ENCODE measurements at places on chromosomes 5 and 9.

- H3K27me3 ChIP-seq: no peaks in the 10 kb centered on the region
- H3K4me1 ChIP-seq: peaks cover 23% of the 10 kb centered on the region
- no peak overlapping the region for H3K4me3 ChIP-seq
- DNase-seq: no peak
- peaks cover 9% of the 10 kb centered on the region for H3K36me3 ChIP-seq
- no peak overlapping the region for H3K27ac ChIP-seq
These were observed 599.3 kb upstream of the TLE4 start for GRCh38 chr9:78972303-78972999.

GRCh38 chr9:16207161-16207560, 654.3 kb downstream of the CCDC171 start:
- peaks cover 5% of the 10 kb centered on the region for H3K36me3 ChIP-seq
- peak; percentile 45 for DNase-seq
- peaks cover 6% of the 10 kb centered on the region for H3K27me3 ChIP-seq
- no peak overlapping the region for H3K4me3 ChIP-seq

- no peaks in the 10 kb centered on the region for H3K27me3 ChIP-seq
- H3K4me1 ChIP-seq: peaks cover 38% of the 10 kb centered on the region
- DNase-seq: no peak
- H3K36me3 ChIP-seq: no peaks in the 10 kb centered on the region
- no peak overlapping the region for H3K4me3 ChIP-seq
These were observed 49.0 kb downstream of the PTTG1 start for GRCh38 chr5:160470437-160471361.

DNA sequence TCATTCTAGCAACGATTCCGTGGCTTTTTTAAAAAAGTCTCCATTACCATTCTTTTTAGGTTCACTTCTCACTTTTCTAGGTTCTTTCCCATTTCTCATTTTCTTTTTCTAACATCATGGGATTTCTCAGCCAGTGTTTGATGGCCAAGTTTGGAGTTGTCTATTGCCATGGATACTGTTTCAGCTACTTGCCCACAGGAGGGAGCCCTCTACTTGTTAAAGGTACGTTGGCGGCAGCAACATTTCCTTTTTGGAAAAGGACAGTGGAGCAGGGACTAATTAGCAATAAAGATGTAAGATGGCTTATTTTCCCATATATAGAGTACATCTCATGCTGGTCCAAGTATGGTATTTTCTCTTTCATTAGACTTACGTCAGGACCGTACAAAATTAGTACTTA, 2257.5 kb upstream of the C9orf72 start:
- no peak overlapping the region for H3K27ac ChIP-seq
- H3K4me1 ChIP-seq: no peaks in the 10 kb centered on the region
- no peaks in the 10 kb centered on the region for H3K27me3 ChIP-seq
- no peaks in the 10 kb centered on the region for H3K36me3 ChIP-seq

DNA sequence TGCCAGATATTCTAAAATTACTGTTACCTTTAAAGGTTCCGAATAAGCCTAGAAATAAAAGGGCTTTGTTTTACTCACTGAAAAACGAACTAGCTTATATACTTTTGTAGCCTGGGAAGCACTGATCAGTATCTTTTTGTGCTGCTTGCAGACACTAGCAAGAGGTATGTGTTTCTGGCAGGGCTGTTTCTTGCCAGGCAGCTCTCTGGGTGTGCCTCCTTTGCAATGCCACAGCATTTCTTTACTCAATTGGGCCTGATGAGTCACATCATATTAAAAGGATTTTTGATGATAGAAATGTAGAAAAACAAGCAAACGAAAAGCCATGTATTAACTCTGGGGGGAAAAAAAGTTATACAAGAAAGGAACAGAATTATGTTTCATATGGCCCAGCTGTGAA, 35.6 kb downstream of the CD180 start:
- H3K27ac ChIP-seq: no peak overlapping the region
- H3K27me3 ChIP-seq: no peaks in the 10 kb centered on the region
- H3K4me3 ChIP-seq: no peak overlapping the region
- peaks cover 27% of the 10 kb centered on the region for H3K36me3 ChIP-seq

- H3K27me3 ChIP-seq: peaks cover 3% of the 10 kb centered on the region
- H3K36me3 ChIP-seq: no peaks in the 10 kb centered on the region
- DNase-seq: no peak
- H3K4me3 ChIP-seq: no peak overlapping the region
These were observed 388.1 kb upstream of the ACO1 start for GRCh38 chr9:31996331-31996730.

GRCh38 chr5:43679214-43679613, 76.2 kb downstream of the NNT start:
- H3K4me3 ChIP-seq: no peak overlapping the region
- H3K4me1 ChIP-seq: no peaks in the 10 kb centered on the region
- H3K36me3 ChIP-seq: peaks cover 25% of the 10 kb centered on the region
- no peaks in the 10 kb centered on the region for H3K27me3 ChIP-seq

- H3K27ac ChIP-seq: no peak overlapping the region
- H3K4me1 ChIP-seq: peaks cover 5% of the 10 kb centered on the region
- no peak for DNase-seq
- no peak overlapping the region for H3K4me3 ChIP-seq
These were observed 446.7 kb downstream of the IRX1 start for GRCh38 chr5:4042311-4042710.

- DNase-seq: no peak
- no peaks in the 10 kb centered on the region for H3K36me3 ChIP-seq
- H3K27me3 ChIP-seq: no peaks in the 10 kb centered on the region
- peaks cover 11% of the 10 kb centered on the region for H3K4me1 ChIP-seq
- H3K4me3 ChIP-seq: no peak overlapping the region
These were observed 313.4 kb downstream of the DEPDC1B start for GRCh38 chr5:60386436-60387050.

DNA sequence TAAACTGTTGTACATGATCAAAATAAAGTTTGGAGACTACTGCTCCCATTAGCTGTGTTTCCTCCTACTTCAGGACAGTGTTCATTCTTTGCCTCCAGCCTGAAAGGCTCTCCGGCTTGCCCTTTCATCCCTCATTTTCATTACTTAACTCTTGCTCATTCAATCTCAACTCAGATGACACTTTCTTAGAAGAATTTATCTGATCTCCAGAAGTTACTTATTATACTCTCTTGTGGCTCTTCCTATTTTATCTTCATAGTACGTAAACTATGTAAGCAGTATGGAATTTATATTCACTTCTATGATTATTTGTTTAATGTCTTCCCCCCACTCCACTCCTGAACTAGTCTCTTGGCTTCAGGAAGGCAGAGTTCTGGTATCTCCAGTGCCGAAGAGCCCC, 1737.9 kb upstream of the C9orf72 start:
- no peaks in the 10 kb centered on the region for H3K36me3 ChIP-seq
- no peaks in the 10 kb centered on the region for H3K27me3 ChIP-seq
- H3K4me1 ChIP-seq: no peaks in the 10 kb centered on the region
- no peak overlapping the region for H3K27ac ChIP-seq
- DNase-seq: no peak
- no peak overlapping the region for H3K4me3 ChIP-seq

DNA sequence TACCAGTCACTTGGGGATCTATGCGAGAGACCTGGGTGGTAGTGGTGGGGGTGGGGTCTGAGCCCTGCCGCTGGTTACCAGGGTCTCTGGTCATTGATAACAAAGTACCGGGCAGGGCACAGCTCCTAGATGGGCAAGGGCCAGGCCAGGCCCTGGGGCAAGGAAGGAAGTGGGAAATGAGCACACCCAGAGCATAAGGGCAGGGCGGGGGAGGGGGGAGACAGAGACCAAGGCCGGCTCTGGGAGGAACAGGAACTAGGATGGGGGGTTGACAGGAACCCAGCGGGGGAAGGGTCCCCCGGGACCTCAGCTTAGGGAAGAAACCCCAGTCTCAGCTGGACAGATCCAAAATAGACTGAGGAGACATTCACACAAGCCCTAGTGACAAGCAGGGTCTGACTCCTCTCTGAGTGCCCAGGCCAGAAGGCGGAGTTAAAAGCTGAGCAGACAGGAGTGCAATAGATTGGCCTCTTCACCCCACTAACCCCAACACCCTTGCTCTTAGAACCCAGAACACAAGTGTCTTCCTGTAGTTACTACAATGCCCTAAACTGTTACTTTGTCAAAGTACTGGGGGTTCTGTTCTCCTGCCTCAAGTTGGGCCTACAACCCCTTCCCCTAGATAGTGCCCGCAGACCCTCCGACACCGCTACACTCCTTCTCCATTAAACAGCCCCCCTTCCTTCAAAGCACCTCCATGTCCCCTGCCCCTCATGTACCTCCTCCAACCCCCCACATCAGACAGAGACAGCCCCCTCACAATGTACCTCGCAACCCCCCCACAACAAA, 628 bp downstream of the ATOSB start:
- peak overlapping the region; percentile 99 for H3K27ac ChIP-seq
- peaks cover 8% of the 10 kb centered on the region for H3K27me3 ChIP-seq
- H3K4me1 ChIP-seq: peaks cover 62% of the 10 kb centered on the region
- peak overlapping the region; percentile 96 for H3K4me3 ChIP-seq

GRCh38 chr9:88544245-88544644, 9.3 kb downstream of the NXNL2 start:
- peaks cover 7% of the 10 kb centered on the region for H3K36me3 ChIP-seq
- DNase-seq: no peak
- H3K4me1 ChIP-seq: peaks cover 10% of the 10 kb centered on the region
- H3K4me3 ChIP-seq: no peak overlapping the region
- no peak overlapping the region for H3K27ac ChIP-seq

DNA sequence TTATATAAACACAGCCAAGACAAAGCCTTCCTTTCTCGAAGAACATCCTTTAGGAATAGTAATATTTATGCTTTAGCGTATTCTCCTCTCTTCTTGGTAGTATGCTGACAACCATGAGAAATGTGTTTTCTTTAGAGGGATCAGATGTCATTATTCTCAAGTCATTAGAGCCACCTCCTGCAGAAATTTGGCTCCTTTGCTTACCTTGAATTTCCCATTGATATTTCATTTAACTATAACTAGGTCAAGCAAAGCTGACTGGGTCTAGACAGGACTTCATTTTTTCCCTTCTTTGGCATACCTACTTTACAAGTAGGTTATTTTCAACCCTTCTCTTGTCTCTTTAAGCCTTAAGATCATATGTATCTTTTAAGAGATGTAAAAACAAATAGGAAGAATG, 50.3 kb downstream of the SPATA31D1 start:
- no peak for DNase-seq
- H3K4me3 ChIP-seq: no peak overlapping the region
- no peaks in the 10 kb centered on the region for H3K27me3 ChIP-seq
- no peaks in the 10 kb centered on the region for H3K36me3 ChIP-seq
- no peak overlapping the region for H3K27ac ChIP-seq

DNA sequence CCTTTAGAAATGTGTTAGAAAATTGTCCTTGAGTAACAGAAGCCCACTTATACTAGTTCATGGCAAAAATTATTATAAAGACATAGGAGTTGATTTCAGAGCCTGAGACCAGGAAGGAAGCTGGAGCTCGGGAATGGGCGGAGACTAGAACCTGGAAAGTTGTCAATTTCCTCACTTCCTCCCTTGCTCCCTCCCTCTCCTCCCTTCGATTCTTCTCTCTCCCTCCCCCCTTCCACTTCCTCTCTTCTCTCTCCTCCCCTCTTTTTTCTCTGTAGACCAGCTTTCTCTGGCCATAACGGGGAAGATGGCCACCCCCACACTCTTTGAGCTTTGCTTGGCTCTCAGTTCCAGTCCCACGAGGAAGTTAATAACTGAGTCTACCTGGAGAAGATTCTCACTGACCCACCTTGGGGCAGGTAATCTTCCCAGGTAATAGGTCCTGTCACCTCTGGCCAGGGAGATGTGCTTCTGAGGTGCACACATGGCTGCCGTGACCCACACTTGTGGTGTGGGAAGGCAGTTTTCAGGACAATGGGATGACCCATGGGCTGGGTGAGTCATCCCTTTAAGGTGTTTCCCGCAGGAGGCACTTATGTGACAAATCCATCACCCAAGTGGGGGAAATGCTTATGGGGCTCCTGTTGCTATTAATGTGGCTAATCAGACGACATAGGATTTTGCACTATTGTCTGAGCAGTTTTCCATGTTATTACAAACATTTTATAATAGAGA, 78.7 kb downstream of the HSPA4 start:
- peaks cover 6% of the 10 kb centered on the region for H3K4me1 ChIP-seq
- no peaks in the 10 kb centered on the region for H3K36me3 ChIP-seq
- H3K4me3 ChIP-seq: no peak overlapping the region
- peaks cover 3% of the 10 kb centered on the region for H3K27me3 ChIP-seq
- DNase-seq: no peak

GRCh38 chr5:77640589-77641396, 2.3 kb upstream of the OTP start:
- peaks cover 100% of the 10 kb centered on the region for H3K27me3 ChIP-seq
- H3K4me1 ChIP-seq: peaks cover 58% of the 10 kb centered on the region
- no peak overlapping the region for H3K27ac ChIP-seq
- peak; percentile 44 for DNase-seq
- no peaks in the 10 kb centered on the region for H3K36me3 ChIP-seq

GRCh38 chr5:83097689-83098231, 20.4 kb downstream of the XRCC4 start:
- H3K27me3 ChIP-seq: no peaks in the 10 kb centered on the region
- no peak overlapping the region for H3K4me3 ChIP-seq
- no peak for DNase-seq
- H3K27ac ChIP-seq: peak overlapping the region; percentile 0
- peaks cover 31% of the 10 kb centered on the region for H3K36me3 ChIP-seq

DNA sequence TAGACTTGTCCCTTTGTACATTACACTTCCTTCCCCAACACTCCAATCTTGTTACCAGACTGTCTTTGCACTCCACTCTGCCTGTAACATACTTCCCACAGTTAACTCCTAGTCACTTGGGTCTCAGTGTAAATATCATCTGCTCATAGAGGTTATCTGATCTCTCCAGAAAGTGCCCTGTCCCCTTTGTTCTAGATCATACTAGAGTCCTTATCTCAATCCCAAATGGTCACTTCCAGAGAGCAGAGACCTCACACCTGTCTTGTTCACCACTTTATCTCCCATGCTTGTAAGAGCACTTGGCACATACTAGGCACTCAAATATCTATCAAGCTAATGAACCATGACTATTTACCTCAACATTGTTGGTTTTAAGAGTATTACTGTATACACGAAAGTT, 30.4 kb downstream of the SETX start:
- no peak overlapping the region for H3K4me3 ChIP-seq
- no peak for DNase-seq
- peak overlapping the region; percentile 12 for H3K27ac ChIP-seq
- peaks cover 86% of the 10 kb centered on the region for H3K36me3 ChIP-seq

GRCh38 chr5:60219921-60220320, 326.4 kb upstream of the PDE4D start:
- peaks cover 1% of the 10 kb centered on the region for H3K27me3 ChIP-seq
- no peak for DNase-seq
- H3K4me3 ChIP-seq: no peak overlapping the region
- no peak overlapping the region for H3K27ac ChIP-seq
- H3K4me1 ChIP-seq: no peaks in the 10 kb centered on the region

DNA sequence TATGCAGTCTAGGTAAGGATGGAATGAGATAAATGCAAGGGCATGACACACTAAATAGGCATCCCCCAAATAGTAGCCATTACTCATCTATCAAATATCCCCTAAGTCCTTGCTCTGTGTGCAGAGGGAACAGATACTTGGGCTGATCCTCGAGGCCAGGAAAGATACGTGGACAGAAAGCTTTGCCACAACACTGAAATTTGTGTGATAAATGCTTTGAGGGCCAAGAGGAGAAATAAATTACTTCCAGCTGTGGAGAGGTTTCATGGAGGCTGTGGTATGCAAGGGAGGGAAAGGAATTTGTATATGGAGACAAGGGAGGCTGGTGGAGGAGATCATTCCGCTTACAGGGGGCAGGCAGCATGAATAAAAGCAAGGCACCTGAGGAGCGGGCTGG, 18.5 kb downstream of the ATOX1 start:
- no peak for DNase-seq
- H3K27me3 ChIP-seq: no peaks in the 10 kb centered on the region
- H3K4me3 ChIP-seq: peak overlapping the region; percentile 19
- peaks cover 11% of the 10 kb centered on the region for H3K36me3 ChIP-seq
- H3K4me1 ChIP-seq: peaks cover 46% of the 10 kb centered on the region

All from nephron progenitor cell (in vitro differentiated cells).